ENCODE measurements at places on chromosomes 4 and X.

- no peak for DNase-seq
Observed at GRCh38 chr4:60013464-60014184, 1186.5 kb upstream of the ADGRL3 start.

DNA sequence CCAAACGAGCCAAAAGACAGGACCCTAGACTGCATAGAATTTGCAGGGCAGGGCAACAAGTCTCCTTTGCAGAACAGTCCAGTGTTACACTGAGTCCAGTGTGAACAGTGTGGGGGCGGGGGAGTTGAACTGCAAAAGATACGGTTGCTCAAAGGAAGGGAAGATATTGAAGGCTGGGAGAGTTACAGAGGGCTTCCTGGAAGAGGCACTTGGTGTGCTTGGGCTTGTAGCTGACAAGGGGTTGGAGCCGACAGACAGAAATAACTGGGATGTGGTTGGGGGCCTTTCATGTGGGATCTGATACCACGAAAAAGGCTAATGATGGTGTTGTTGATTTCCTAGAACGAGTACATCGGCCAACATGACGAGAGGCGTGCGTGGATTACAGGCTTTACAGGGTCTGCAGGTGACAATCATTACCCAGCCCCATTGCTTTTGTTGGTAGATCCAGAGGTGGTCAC lies 6.1 kb downstream of the XPNPEP2 start:
- DNase-seq: no peak

- no peak for DNase-seq
Observed at GRCh38 chr4:156103311-156103710, 149.6 kb upstream of the CTSO start.

- no peak for DNase-seq
Observed at GRCh38 chr4:153950100-153950979, 161.5 kb upstream of the SFRP2 start.

- DNase-seq: peak; percentile 76
Observed at GRCh38 chr4:120921456-120922380, 808 bp downstream of the PRDM5 start.

DNA sequence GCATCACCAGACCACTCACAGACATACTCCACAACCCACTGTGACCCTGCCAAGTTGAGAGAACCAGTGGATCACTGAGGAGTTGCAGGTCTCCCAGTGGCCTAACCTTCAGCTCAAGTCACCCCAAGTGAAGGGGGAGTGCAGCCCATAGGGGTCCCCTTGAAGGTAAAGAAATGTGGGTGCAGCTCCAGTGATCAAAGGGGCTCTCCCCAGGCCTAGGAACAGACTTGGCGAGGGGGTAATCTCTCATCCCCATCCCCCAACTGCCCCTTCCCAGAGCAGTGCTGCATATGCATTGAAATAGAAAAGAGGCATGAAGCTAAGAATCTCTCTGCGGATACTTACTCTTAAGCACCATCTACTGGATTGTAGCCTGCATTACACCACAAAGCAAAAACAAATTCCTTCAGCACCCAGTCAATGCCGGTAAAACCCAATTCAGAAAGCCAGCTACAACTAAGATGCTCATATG lies 27.0 kb downstream of the MAGEE1 start:
- peak; percentile 2 for DNase-seq

DNA sequence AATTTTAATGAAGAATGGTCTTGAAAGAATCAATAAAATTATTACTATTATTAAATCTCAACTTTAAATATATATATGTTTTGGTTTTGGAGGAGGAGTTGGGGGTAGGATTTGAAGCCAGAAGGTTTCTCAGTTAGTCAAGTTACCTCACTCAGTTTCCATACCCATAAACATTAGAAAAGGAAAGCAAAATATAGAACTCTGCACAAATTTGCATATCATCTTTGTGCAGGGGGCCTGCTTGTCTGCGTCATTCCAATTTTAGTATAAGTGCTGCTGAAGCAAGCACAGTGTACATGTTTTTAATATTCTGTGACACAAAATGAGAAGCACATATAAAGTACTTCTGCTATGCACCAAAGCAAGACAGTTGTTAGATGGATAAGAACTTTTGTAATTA lies 47.5 kb upstream of the SCRG1 start:
- DNase-seq: no peak

DNA sequence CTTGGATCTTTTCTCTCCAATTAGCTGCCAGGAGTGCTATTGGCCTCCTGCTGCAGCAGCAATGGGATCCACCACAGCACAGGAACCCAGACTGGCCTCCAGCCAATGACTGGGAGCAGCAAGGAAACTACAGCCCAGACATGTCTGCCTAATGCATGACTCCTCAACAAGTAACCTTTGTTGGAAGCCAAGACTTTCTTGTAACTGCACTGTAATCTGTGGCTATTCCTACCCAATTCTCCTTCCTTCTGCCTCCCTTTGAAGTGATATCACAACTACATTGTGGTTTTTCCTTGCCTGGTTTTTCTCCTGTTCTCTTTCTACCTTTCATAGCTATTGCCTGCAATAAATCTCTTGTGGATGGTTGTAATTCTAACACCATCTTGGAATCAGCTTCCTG lies 39.8 kb downstream of the SNCA start:
- no peak for DNase-seq

DNA sequence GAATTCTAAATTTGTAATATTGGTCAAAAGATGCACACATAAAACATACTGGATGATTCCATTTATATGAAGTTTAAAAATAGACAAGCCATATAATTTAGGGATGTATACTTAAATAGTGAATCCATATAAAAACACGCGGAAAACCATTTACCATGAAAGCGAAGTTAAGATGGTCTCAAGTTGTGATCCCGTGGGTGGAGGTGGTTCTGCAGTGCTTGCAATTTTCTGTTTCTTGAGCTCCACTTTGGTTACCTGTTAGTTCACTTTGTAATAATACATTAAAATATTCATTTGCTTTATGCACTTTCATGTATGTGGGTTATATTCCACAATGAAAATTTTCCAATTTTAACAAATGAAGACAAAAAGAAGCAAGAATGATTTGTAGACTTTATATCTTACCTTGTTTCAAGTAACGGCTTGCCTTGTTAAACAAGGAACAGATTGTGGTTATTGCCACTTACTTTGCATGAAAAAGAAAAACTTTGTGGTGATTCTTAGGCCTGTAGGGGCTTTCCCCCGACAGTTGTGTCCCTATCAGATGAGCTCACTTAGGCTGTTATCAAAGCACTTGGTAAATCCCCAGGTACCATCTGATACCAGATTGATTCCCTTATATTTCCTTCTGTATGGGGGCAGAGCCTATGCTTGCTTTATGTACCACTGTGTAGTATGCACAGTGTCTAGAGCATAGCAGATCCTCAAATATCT lies 12.2 kb downstream of the UCP1 start:
- no peak for DNase-seq

- DNase-seq: no peak
Observed at GRCh38 chr4:4401036-4401435, 14.1 kb downstream of the NSG1 start.

DNA sequence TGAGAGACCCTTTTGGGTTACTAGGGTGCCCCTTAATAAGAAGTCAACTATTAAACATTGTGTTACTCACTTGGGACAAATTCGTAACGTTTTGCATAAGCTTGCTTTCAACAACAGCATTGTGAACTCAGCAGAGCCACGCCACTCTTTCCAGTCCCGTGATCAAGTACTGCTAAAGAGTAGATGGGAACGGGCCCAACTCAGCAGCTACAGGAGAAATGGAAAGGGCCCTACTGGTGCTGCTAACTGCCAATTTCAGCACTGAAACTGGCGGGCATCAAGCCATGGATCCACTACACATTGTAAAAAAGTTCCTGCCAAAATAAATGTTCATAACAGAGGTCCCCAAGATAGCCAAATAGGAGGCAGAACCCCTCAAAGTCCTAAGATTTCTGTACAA lies 19.0 kb upstream of the DHX15 start:
- DNase-seq: no peak

DNA sequence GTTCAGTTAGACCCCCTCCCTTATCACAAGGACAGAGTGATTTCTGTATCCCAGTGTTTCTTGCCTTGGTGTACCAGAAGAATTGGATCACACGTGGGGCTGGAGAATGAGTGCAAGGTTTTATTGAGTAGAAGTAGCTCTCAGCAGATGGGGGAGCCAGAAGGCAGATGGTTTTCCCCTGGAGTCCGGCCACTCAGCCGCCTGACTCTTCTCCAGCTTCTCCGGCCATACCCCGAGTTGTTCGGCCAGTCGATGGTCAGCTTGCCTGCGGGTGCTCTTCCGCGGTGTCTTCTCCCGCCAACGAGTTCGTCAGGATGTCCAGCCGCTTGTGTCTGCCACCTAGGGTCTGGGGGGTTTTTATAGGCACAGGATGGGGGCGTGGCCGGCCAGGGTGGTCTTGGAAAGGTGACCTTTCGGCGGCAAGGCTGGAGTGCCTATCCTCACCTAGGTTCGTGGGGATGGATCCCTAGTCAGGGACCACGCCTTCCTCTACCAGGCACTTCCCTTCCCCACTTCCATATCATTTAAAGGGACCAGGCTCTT lies 14.5 kb downstream of the GAB1 start:
- DNase-seq: no peak

- DNase-seq: no peak
Observed at GRCh38 chrX:43643201-43643600, 12.9 kb upstream of the MAOA start.

- no peak for DNase-seq
Observed at GRCh38 chr4:56513517-56513916, 7.9 kb downstream of the ARL9 start.

DNA sequence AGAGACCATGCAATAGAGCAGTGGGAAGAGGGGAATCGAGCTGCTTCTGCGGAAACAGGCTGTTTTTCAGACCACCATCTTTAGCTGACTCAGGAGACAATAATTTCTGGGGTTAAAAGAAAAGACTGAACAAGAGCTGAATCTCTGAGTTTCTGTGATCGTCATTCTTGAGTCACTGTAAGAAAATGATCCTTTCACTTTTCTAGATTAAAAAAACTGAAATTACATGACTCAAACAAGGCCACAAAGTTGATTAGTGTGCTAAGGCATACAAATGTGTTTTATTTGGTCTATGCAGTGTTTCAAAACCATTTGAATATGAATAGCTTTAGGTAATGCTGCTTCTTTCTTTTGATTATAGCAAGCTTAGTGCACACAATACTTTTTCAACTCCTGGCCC lies 194.4 kb upstream of the RPL34 start:
- no peak for DNase-seq

DNA sequence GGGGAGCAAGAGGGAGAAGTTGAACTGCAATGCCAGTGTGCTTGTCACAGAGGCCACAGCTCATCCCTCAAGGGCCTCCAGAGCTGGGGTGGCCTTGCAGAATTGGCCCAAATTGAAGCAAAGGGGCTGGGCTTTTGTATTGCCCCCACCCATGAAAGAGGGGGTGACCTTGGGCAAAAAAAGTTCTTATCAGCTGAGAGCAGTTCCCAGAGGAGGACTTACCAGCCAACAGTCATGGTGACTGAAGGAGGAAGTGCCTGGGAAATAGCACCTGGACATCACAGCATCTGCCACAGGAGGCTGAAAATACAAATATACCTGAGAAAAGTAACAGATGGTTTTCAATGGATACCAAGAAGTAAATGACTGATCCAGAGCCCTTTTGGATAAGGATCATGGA lies 262.4 kb downstream of the MID1IP1 start:
- no peak for DNase-seq

GRCh38 chr4:105139646-105140045 lies 7.0 kb upstream of the TET2 start:
- DNase-seq: no peak

GRCh38 chr4:48047421-48047844 lies 30.9 kb downstream of the NIPAL1 start:
- DNase-seq: no peak

GRCh38 chr4:83054928-83055327 lies 19.9 kb downstream of the COPS4 start:
- DNase-seq: no peak

- DNase-seq: no peak
Observed at GRCh38 chr4:8762356-8762755, 109.3 kb downstream of the HMX1 start.

DNA sequence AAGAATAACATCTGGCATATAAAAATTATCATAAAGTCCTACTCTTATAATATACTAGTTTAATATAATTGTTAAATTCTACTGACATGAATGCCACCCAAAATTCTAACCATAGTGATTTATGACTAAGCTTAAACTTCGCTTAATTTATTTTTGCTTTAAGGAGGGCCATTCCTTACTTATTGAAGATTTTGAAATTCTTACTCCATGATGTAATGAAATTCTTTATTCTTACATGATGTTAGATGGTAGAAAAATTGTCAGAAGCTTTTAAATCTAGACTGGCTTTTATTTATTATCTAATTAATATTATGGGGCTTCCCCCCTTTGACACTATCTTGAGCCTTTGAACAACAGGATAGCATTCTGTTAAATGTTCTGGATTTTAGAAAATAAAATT lies 19.5 kb upstream of the SUPT20HL2 start:
- no peak for DNase-seq

- DNase-seq: no peak
Observed at GRCh38 chrX:10619425-10620046, 849 bp downstream of the MID1 start.

GRCh38 chrX:3231766-3232165 lies 114.7 kb downstream of the MXRA5 start:
- no peak for DNase-seq

DNA sequence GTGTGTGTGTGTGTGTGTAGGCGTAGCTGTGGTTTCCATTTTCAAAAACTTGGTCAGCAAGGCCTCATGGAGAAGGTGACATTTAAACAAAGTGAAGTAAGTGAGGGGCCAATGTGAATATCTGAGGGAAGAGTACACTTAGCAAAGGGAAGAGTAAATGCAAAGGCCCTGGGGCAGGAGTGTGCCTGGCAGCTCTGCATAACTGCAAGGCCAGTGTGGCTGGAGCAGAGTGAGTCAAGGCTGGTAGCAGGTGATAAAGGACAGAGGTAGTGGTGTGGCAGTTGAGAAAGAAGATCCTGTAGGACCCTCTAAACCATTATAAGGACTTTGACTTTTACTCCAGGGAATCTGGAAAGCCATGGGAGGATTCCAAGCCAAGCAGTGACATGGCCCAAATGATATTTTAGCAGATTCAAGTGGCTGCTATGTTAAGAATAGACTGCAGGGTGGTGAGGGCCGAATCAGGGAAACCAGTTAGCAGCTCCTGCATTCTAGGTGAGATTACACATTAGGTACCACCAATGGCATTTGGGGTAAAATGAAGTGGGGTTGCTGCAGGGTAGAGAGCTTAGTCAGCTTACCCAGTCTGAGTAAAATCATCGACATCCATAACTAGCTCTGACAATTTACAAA lies 5.9 kb upstream of the TBC1D1 start:
- DNase-seq: no peak

DNA sequence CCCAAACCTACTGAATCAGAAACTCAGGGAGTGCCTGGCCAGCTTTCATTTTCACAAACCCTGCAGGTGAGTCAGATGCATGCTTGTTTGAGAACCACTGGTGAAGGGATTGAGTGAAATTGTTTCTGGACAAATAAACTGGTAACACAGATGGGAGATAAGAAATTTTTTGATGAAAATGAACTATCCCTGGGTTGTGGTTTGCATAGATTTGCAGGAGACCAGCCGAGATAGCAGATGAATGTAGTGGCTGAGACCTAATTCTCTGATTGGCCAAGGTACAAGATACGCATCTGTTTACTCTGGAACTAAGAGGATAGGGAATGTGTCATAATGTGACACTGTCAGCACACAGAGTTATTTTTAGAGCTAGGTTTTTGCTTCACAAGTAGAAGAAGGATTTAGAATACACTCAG lies 117.8 kb upstream of the NOCT start:
- no peak for DNase-seq

GRCh38 chrX:39176105-39176504 lies 374.8 kb downstream of the MID1IP1 start:
- no peak for DNase-seq
